ENCODE measurements at places on chromosomes 2 and 18.

DNA sequence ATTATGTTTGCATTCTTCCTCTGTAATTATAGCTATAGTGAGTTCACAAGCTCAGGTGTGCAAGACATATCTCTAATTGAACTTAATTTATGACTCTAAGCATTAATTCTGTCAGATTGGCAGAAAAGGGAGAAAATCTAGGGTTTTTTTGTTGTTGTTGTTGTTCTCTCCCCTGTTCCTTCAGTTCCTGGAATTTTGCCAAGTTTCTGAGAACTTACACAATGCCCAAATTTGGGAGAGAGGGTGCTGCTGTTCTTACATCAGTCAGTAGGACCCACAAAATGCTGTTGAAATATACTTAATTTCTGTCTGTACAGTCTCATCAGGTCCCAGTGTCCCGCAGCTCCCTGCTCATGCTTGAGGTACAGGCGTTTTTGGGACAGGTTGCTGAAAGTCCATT lies 221.8 kb upstream of the RBMS1 start:
- no peak for DNase-seq

GRCh38 chr2:206700156-206700555 lies 18.0 kb downstream of the DYTN start:
- DNase-seq: no peak

DNA sequence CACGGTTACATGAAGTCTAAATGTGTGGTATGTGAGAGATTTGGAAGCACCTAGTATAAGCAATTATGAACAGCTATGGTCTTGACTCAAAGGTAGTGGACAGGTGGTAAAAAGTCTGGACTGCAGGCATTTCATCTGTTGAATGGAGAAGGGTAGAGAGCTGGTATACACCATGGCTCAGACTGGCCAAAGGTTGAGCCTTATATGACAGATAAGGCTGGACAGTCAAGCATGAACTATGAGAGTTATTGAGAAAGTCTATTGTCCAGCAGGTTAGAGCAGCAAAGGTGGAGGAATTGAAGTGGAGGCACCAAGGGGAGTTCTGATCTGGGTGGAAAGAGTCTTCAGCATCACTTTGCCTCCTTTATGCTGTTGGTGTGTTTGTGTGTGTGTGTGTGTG lies 346.7 kb upstream of the SLC14A2 start:
- DNase-seq: no peak

- no peak for DNase-seq
Observed at GRCh38 chr18:10953672-10954071, 195.7 kb downstream of the PIEZO2 start.

- DNase-seq: no peak
Observed at GRCh38 chr18:63382843-63383242, 15.8 kb upstream of the KDSR start.

- no peak for DNase-seq
Observed at GRCh38 chr2:45857867-45858520, 206.5 kb downstream of the PRKCE start.

DNA sequence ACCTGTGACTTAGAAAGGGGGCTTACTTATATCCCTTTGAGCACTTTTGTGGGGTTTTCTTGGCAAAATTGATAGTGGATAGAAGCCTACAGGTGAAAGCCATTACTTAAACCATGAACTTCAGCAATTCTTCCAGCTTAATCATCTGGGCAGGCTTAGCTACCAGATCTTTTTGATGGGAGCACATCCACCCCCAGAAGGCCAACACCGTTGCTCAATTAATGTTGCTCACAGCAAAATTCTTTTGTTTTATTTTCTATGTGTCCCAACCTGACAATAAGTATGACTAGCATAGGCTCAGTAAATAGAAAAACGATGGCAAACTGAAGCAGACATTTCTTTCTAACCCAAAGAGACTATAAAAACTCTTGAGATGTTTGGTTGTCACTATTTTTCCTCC lies 269.4 kb upstream of the TCF4 start:
- DNase-seq: no peak

- DNase-seq: no peak
Observed at GRCh38 chr18:48724939-48725338, 186.1 kb downstream of the CTIF start.

DNA sequence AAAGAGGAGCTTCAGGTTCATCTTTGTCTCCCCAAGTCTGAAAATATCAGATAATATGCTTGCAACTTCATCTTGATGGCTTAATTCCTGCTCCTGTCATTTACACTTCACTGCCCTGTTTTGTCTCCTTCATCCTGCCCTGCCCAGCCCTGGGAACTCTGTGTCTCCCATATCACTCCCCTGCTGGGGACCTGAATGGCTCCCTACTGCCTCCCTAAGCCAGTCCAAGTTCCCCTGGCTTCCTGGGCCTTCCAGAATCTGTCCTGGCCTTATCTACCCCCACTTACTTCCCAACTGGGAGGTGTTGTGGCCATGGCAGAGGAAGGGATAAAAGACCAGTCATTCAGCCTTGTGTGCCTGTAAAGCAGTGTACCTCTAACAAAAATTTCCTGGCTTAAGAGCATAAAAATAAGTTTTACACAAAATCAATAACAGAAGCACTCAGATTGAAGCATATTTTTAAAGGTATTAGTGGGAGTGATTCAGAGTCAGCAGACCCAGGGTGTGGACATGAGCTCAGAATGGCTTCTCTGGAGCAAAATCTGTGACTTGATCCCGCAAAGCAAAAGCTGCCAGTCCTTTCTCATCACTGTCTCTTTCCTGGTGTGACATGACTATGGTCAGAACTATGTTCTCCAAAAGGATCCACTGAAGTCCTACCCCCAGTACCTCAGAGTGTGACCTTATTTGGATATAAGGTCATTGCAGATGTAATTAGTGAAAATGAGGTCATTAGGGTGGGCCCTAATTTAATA lies 59.1 kb downstream of the INO80C start:
- DNase-seq: no peak

- DNase-seq: no peak
Observed at GRCh38 chr18:2776601-2777000, 70.2 kb upstream of the EMILIN2 start.

DNA sequence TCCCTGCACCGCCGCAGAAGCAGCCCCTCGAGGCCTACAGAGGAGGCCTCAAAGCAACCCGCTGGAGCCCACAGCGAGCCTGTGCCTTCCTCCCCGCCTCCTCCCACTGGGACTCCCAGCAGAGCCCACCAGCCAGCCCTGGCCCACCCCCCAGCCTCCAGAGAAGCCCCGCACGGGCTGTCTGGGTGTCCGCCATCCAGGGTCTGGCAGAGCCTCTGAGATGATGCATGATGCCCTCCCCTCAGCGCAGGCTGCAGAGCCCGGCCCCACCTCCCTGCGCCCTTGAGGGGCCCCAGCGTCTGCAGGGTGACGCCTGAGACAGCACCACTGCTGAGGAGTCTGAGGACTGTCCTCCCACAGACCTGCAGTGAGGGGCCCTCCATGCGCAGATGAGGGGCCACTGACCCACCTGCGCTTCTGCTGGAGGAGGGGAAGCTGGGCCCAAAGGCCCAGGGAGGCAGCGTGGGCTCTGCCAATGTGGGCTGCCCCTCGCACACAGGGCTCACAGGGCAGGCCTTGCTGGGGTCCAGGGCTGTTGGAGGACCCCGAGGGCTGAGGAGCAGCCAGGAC lies 31.2 kb downstream of the GPC1 start:
- DNase-seq: no peak

DNA sequence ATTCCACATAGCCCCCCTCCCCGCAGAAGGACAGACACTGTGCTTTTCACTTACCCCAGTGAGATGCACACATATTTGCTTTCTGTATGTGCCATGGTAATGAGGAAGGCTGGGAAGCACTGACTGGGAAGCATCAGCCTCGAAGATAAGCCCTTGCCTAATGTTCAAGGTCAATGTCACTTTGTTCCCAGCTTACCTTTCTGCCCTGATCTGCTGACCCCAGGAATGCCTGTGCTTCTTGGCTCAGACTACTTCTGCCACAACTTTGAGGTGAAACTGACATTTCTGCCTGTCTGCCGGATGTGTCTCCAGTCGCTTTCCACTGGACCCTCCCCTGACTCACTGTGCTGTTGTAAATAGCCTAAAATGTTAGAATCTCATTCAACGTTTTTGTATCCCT lies 183.8 kb downstream of the PTPRM start:
- DNase-seq: no peak

GRCh38 chr2:211688196-211688595 lies 850.4 kb downstream of the ERBB4 start:
- no peak for DNase-seq

DNA sequence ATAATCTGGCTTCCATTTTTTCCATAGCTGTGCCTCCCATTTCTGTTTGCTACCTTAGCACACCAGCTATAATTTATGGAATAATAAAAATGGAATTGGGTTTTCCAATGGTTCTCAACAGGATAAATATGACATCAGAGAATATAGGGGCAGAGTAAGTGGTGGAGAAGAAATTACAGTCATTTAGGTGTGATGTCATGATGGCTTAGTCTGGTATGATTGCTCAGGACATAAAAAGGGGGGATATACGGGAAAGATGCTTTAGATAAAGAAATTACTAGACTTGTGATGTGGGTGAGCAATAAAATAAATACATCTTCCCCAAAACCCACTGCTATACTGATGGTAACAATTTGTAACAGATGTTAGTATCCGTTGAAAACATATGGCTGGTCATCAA lies 21.6 kb upstream of the KIF5C start:
- no peak for DNase-seq

- DNase-seq: no peak
Observed at GRCh38 chr2:220891405-220891804, 680.7 kb downstream of the EPHA4 start.

GRCh38 chr18:79523206-79523735 lies 127.5 kb downstream of the NFATC1 start:
- DNase-seq: no peak

- no peak for DNase-seq
Observed at GRCh38 chr18:68984342-68984741, 186.5 kb downstream of the CCDC102B start.

GRCh38 chr18:55988537-55988936 lies 400.5 kb upstream of the TCF4 start:
- DNase-seq: no peak

All from NCI-H1436 treated with DMSO at 0.1 percent for 48 hours (cell line).